Stimulated activated CD8-positive, alpha-beta memory T cell treated with anti-CD3 and anti-CD28 coated beads, Interleukin-15, amount 100 ng/mL, for 1 hour (primary cell): ENCODE measurements at places on chromosomes 6 and 20.

DNA sequence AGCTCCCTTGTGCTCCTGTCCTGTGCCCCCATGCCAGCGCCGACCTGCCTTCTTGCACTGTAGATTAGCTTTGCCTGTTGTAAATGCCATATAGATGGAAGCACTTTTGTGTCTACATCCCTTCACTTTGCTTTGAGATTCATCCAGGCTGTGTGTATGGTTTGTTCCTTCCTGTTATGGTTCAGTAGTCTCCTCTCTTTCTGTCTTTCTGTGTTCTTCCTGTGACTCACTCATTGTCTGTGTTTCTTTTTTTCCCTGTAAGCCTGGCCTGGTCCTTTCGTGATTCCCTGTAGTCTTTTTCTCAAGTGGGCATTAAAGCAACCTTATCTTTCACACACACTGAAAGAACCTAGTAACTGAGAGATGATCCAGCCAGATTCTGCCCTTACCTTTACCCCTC, 66.6 kb downstream of the JARID2 start:
- no peak for DNase-seq

- no peak for DNase-seq
Measured at GRCh38 chr6:22726966-22727365, 157.6 kb downstream of the HDGFL1 start.

DNA sequence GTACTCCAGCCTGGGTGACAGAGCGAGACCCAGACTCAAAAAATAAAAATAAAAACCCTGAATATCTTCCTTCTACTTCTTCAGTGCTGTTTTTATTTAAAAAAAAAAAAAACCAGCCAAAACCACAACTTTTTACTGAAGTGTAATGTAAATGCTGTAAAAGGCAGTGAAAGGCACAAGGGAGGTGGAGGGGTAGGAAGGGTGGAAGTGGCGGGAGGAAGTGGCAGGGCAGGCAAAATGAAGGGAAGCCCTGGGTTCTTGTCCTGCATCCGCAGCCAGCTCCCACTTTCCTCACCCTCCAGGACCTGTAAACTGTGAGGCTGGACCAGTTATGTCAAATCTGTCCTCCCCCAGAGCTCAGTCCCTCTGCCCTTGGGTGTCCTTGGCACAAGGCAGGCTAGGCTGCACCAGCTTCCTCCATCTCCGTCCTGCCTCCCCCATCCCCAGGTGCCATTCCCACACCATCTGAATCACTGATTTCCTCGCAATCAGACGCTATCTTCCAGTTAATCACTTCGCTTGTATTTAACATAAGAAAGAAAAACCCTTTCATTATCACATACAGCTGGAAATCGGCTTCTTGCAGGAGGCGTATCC, 13.7 kb upstream of the PANK2 start:
- no peak for DNase-seq

GRCh38 chr6:39367700-39368099, 45.2 kb upstream of the KCNK16 start:
- no peak for DNase-seq

GRCh38 chr6:80886475-80886874, 780.0 kb downstream of the BCKDHB start:
- DNase-seq: no peak

GRCh38 chr20:48908656-48909319, 12.7 kb upstream of the ARFGEF2 start:
- no peak for DNase-seq

GRCh38 chr6:3124667-3125066, 6.2 kb downstream of the BPHL start:
- DNase-seq: no peak

- no peak for DNase-seq
Measured at GRCh38 chr6:82260997-82261732, 13.6 kb upstream of the IBTK start.

GRCh38 chr20:59446376-59446775, 146.0 kb downstream of the EDN3 start:
- no peak for DNase-seq

GRCh38 chr6:157531169-157531985, 150.4 kb downstream of the ZDHHC14 start:
- no peak for DNase-seq

- no peak for DNase-seq
Measured at GRCh38 chr6:74167976-74168375, 472.0 kb downstream of the CD109 start.

DNA sequence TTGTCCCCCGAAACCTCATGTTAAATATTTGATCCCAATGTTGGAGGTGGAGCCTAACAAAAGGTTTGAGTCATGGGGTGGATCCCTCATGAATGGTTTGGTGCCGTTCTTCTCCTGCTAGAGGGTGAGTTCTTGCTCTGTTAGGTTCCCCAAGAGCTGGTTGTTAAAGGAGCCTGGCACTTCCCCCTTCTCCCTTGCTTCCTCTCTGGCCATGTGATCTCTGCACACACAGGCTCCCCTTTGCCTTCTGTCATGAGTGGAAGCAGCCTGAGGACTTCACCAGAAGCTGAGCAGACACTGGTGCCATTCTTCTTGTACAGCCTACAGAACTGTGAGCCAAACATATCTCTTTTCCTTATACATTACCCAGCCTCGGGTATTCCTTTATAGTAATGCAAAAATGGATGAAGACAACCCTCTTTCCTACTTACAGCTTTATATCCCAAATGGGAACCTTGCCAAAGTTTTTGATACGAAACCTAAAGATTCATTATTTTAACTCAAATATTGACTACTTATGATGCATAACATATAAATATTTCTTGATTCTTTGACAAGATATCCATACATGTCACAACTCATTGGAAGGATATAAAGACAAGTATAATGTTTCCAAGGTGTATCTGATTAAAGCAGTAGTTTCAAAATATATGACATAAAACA, 61.0 kb downstream of the RNF182 start:
- DNase-seq: no peak

DNA sequence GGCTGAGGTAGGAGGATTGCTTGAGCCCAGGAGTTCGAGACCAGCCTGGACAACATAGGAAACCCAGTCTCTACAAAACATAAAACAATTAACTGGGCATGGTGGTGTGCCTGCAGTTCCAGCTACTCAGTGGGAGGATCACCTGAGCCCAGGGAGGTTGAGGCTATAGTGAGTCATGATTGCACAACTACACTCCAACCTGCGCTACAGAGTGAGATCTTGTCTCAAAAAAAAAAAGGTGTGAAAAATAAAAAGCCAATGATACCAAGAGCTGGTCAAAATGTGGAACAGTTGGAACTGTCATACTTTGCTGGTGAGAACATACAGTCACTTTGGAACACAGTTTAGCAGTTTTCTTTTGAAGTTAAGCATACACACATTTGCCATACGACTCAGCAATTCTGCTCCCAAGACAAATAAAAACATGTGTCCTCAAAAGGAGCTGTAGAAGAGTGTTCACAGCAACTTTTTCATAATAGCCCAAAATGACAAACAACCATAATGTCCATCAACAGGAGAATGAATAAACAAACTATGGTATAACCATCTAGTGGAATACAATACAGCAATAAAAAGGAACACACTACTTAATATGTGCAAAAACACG, 21.6 kb upstream of the FKBP5 start:
- DNase-seq: no peak

- DNase-seq: no peak
Measured at GRCh38 chr20:23138226-23138625, 52.1 kb upstream of the CD93 start.

GRCh38 chr6:134821397-134821796, 128.5 kb downstream of the ALDH8A1 start:
- no peak for DNase-seq

DNA sequence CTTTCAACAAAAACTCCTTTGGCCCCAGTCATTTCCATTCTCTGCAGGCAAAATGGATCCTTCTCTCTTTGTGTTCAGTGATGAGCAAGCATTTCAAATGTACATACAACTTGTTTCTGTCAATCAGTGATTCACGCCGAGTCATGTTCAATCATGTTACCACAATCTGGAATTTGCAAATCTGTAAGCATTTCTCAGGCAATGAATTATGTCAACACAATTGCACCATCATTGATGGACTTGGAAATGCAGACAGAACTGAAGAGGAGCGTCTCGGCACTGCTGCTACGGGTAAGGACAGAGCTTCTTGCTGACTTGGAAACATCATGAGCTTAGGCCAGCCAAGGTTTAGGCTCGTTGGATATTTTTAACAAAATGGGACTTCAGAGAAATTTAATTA, 132.8 kb upstream of the AGPAT4 start:
- no peak for DNase-seq
